ENCODE measurements at places on chromosomes 1 and 21. TPM values are rescaled to one million over a fixed set of nuclear protein-coding genes. Genes with fewer than 3 reads are reported as not detected.

Gene BARHL2
- total RNA-seq: not detected

Gene SPATA46
- not detected for total RNA-seq

Gene MEGF6
- total RNA-seq: 9.6 TPM

Gene RHBDL2
- total RNA-seq: not detected

Gene CD34
- not detected for total RNA-seq

Gene EDARADD
- total RNA-seq: 10.4 TPM

Gene ST6GALNAC3
- total RNA-seq: not detected

Gene FLG2
- not detected for total RNA-seq

Measured in T-helper 1 cell treated with Interleukin-12 subunit alpha and Interleukin-12 subunit beta and Interleukin-4 antibody, amounts not matched to agents 30 ng/mL and 1 ng/mL, for 36 hours (primary cell).